Hippocampal formation (tissue), 2 donors: ENCODE measurements at places on chromosomes 2 and 18.

- no peak for DNase-seq
Observed at GRCh38 chr2:142472382-142472781, 341.6 kb upstream of the LRP1B start.

- no peak for DNase-seq
Observed at GRCh38 chr2:164335947-164336346, 285.3 kb downstream of the GRB14 start.

GRCh38 chr2:2333076-2333475, 2.0 kb upstream of the MYT1L start:
- DNase-seq: no peak

- DNase-seq: no peak
Observed at GRCh38 chr2:226308323-226308680, 491.3 kb downstream of the IRS1 start.

GRCh38 chr2:39108377-39108776, 12.5 kb downstream of the SOS1 start:
- DNase-seq: no peak

DNA sequence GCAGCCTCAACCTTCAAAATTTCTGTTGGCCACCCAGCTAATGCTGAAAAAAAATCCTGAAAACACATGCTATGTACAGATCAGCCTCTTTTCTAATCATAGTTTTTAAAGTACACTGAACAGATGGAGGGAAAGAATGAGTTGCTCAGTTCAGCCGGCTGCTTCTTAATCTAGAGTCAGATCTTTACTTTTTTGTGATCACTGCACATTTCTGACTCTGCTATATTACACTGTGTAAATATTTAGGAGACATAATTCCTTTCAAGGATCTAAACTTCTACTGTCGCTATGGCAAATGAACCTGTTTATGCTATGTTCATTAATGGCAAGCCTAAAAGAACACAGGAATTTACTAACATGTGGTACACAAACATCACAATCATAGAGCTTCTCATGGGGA, 114.2 kb downstream of the SRBD1 start:
- no peak for DNase-seq

DNA sequence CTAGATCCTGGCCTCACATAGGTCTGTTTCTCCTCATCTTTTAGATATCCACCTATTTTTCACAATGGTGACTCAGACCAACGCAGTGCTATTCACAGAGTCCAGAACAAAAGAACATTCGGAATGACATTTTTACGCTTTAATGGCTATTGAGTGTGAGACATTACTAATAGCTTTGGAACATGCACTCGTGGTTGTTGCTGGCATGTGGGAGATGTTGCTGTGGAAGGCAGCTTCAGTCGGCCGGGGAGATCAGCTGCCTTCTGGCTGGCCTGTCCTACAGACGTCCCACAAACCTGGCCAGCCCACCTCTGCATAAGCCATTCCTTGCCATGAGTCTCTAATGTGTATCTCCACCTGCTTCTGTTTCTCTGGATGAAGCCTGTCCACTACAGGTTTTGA, 3.4 kb downstream of the MBP start:
- no peak for DNase-seq

DNA sequence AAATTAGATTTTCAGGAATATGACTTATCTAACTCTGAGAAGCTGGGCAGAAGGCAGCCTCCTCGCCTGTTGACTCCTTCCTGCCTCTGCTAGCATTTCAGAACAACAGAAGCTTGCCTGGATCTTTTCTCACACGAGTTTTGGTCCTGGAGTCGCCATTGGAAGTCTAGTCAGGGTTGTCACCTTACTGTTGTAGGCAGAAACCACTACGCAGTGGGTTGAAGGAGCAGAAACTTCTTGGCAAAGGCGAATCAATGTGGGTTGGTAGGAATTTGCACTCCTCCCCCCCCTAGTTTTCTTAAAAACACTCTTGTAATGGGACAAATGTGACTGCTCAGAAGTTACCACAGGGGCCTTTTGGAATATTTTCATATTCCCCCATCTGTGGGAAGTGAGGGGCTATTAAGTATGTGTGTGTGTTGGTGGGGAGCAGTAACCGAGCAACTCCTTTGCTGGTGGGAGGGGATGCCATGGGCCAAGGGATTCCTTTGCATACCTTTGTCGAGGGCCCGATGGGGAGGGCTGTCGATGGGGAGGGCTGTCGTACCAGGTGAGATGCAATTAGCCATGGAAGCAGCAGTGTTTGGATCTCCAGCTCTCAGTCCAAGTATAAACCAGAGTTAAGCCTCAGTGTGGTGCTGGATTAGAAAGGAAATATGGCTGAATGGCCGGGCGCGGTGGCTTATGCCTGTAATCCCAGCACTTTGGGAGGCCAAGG, 117.4 kb downstream of the FMNL2 start:
- peak; percentile 31 for DNase-seq

- DNase-seq: no peak
Observed at GRCh38 chr2:236997069-236997715, 88.5 kb upstream of the COPS8 start.

DNA sequence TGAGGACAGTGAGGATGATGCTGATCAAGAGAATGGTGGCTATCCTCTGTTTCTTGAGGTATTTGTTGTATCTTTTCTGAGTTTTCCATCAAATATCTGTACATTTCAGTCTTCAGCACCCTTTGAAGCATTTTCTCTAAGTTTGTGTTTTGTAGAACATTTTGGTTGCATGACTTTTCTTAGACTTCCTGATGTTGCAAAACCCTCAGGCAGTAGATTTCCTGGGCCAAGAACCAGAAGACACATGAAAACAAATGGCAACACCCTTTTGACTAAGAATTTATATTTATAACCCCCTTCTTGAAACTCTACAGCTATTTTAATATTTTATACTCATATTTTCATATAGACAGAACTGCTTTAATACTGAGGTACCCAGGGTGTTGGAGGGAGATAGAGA, 16.2 kb downstream of the HNMT start:
- DNase-seq: no peak

- no peak for DNase-seq
Observed at GRCh38 chr2:241947004-241947350, 77.4 kb downstream of the RTP5 start.

GRCh38 chr2:197164141-197164754, 146.3 kb downstream of the ANKRD44 start:
- peak; percentile 13 for DNase-seq

- no peak for DNase-seq
Observed at GRCh38 chr2:152114366-152114765, 15.5 kb upstream of the CACNB4 start.

GRCh38 chr2:86510436-86510933, 52.8 kb downstream of the CHMP3 start:
- no peak for DNase-seq

GRCh38 chr2:196328088-196328680, 156.8 kb upstream of the STK17B start:
- no peak for DNase-seq

GRCh38 chr2:120779781-120780283, 44.2 kb downstream of the GLI2 start:
- no peak for DNase-seq

DNA sequence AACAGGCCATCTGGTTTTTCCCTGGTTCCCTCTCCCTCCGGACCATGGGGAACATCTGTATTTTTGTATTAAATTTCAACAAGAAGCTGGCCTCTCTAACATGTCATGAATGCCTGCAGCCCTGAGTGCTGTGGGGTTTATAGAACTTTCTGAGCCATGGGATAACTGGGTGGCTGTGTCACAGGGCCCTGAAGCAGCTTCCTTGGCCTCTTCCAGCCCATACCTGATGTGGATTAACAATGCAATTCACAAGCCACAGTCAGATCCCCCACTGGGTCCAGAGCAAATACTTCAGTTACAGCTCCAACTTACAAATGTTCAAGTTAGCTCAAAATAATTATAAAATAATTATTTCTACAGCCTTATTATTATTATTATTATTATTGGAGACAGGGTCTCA, 307.8 kb upstream of the CELF4 start:
- no peak for DNase-seq

DNA sequence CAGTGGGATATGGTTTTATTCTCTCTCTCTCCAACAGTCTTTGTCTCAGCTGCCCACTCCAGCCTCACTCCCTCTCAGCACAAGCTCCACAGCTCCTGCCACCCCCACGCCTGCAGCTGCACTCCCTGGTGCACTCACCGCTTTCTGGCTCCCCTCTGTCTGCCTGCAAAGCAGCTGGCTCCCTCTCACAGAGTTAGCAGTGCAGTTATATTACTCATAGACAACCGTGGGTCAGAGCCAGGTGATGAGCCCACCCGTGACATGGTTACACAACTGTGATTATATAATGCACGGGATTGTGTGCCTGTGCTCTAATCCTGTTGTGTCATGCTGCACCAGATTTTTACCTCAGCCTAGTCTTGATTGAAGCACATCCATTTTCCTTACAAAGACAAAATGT, 276.9 kb upstream of the CHAC2 start:
- peak; percentile 3 for DNase-seq

DNA sequence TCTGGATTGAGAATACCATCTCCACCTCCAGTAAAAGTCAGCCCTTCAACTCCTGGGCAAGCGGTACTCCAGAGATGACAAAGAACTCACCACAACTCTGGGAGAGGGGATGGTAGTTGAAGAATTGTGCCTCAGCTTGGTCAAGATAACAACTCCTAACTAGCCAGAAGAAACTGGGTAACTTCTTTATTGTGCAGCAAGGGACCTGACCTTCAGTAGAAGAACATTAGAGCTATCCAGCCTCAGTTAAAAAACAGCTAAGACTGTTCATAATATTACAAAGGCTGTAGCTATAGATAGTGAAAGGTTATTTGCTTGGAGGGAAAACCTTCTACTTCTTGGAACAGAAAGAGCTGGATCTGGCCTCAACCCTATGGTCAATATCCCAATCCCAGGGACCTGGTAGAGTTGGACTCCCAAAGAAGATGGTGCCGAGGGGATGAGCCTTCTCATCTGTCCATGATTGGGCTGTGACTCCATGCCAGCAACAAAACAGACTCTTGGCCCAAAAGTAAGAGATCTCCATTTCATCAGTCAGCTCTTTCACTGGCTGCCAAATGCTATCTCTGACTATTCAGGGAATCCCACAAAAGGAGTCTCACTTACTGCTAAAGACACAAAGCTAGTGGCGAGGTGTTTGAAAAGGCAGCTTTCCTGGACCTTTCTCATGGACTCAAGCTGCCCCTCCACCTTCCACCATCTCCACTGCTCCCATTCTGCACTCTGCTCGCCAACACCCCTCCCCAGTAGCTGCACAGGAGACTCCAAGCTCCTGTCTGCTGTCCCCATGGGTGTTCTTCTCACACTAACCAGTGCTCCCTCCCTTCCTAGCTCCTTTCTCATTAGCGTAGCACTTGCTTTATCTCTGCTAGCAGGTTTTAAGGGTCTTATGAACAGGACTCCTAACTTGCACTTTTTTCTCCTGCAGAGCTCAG, 145.8 kb downstream of the CAPN13 start:
- DNase-seq: no peak

GRCh38 chr18:63936932-63937393, 12.1 kb upstream of the HMSD start:
- no peak for DNase-seq

DNA sequence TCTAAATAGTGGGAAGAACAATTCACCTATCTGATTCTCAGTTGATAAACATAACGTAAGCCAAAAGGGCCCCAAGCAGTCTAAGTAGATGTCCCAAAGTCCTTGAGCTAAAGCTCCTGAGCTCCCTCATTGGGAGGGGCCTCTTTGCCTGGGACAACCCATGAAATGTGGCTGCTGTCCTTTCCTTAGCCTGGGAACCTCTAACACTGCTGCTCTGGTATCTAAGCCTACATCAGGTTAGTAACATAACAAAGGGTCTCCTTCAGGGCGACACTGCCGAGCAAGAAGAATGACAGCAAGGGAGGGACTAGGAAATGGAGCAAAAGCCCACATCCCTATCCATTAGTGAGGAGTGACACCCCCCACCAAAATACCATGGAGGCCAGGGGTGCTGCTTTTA, 98.3 kb downstream of the MAPRE2 start:
- no peak for DNase-seq

DNA sequence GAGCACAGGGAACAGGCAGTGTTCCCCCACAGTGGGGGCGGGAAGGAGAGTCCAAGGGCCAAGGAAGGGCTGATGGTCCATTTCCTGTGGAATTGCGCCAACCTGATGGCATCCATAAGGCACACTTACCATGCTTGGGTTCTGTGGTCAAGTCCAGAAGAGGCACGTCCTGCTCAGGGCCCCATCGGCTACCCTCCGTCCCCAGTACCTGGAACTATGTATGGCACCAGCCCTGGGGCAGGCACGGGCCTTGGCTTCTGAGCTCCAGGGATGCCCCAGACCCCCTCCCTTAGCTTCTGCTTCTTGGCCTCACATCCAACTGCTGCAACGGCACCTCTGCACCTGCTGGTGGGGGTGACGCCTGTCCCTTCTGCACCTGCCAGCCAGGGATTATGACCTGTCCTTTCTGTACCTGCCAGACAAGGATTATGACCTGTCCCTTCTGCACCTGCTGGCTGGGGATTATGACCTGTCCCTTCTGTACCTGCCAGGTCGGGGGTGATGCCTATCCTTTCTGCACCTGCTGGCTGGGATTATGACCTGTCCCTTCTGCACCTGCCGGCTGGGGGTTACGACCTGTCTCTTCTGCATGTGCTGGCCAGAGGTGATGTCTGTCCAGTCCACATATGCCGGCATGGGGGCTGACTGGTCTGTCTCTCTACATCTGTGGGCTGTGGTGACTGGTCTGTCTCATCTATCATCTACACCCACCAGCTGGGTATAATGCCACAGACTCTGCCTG, 45.4 kb upstream of the SNTG2 start:
- no peak for DNase-seq

GRCh38 chr2:42970151-42970550, 177.8 kb upstream of the HAAO start:
- no peak for DNase-seq

DNA sequence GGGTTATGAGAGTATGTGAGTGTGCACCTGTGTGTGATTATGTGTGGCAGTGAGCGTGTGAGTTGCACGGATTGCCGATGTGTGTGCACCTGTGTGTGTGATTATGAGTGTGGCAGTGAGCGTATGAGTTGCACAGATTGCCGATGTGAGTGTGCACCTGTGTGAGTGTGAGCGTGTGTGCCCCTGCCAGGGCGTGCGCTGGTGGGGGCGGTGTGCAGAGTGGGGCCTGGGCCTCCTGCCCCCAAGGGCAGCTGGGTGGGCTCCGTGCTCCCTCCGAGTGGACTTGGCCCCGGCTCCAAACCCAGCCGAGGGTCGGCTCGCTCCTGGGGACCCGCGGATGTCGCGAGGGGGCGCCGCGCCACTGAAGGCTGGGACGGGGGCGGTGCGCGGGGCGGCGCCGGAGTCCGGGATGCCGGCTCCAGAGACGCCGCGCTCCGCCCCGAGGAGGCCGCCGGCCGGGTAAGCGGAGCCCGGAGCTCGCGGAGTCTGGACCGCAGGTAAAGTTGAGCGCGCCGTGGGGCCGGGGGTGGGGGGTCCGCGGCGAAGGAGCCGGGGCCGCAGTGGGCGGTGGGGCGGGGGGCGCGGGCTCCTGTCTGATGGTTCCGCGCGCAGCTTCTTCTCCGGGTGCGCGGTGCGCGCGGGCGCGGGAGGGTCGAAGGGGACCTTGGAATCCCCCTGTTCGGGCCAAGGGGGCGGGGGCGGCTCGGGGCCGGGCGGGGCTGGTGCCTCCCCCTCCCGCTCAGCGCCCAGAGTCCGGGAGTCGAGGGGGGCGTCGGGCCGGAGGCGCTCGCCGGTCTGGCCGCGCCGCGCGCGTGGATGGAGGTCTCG, at the start of gene KCNG2:
KCNG2 (plus strand) TSS at position 421 of the 828 bp plus-strand sequence. CDS start 65,730 bp downstream, outside the sequence.
- no peak for DNase-seq
